ENCODE measurements at places on chromosomes 13 and 19.

- no peak for DNase-seq
Measured at GRCh38 chr13:61891401-61891800, 475.8 kb upstream of the PCDH20 start.

GRCh38 chr13:21124852-21125251 is 51.5 kb downstream of the SKA3 start:
- DNase-seq = no peak

DNA sequence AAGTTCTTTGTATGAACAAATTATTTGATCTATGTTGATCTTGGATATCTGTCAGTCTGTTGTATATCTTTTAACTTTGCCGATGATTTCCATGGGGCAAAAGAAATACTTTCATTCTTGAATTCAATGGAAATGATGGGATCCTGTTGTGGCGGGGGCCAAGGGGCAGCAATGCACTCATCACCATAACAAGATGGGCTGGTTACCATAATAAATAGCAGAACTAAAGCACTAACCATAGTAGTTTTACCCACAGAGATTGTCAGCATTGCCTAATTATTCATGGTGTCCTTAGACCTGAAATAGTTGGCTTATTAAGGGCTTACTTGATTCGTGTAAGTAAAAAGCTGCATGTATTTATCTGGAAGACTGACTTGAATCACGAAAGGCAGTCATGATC is 309.6 kb downstream of the RFC3 start:
- no peak for DNase-seq

DNA sequence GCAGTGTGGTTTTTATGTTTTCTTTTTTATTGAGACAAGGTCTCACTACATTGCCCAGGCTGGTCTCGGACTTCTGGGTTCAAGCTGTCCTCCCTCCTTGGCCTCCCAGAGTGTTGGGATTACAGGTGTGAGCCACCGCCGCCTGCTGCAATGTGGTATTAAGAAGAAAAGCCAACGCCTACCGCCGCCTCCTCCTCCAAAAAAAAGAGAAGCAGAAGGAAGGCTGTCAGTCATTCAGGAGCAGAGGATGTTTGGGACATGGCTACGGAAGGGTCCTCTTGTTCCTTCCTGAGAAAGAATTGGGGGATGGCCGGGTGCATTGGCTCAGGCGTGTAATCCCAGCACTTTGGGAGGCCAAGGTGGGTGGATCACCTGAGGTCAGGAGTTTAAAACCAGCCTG is 1.2 kb downstream of the PPP1R37 start:
- DNase-seq = no peak

DNA sequence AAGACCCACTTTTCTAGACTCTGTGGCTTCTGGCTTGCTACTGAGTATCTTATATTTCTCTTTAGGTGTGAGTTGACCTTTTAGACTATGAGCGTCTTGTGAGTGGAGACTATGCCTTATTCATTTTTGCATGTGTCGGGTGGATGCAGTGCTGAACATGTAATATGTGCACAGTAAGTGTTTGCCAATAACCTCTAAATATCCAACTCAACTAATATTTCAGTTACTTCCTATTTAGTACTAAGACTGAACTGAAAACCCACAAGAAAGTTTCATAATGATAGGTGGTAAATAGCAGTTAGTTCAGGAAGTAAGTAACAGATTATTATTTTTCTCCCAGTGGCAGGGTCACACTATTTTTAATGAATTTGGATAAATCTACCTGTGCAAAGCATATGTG is 269.3 kb downstream of the KCNRG start:
- DNase-seq = no peak

- DNase-seq = no peak
Measured at GRCh38 chr13:41345914-41346589, 35.0 kb downstream of the NAA16 start.

DNA sequence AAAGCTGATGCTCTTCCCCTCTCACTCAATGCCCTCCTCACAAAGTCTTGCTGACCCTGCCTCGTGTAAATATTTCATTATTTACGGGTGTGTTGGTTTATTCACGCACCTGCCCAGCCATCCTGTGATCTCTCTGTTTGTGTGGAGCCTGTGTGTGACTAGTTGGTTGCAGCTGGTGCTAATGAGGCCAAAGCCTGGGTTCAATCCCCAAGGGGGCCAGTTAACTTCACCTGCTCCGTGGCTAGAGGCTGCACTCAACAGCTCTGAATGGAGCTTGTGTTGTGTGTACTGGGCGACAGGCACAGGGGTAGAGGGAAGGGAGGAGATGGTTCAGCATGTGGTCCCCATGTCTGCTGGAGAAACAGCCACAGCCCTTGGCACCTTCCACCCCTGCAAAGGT is 109.5 kb downstream of the DNAJC15 start:
- no peak for DNase-seq

DNA sequence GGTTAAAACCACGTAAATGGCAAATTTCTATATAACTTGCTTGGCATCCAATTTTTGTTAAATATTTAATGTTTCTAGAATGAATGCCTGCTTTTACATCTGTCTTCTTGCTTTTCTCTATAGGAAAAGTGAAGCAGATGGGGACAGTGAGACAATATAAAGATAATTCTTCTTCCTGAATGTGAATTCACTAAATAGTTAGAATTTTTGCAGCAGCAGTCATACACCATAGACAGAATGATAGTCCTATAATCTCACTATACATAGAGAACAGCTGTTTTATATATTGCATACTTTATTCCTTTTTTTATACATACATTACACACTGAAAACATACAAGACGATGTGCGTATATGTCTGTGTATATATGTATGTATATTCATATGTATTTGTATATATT is 1127.3 kb downstream of the PCDH9 start:
- no peak for DNase-seq

GRCh38 chr19:33493401-33494275 is 28.0 kb downstream of the PEPD start:
- no peak for DNase-seq

All from CD4-positive, alpha-beta T cell treated with Interleukin-4 for 4 hours (primary cell).